SIG-M5 (cell line): ENCODE measurements at places on chromosomes 12 and 14.

- no peak for DNase-seq
Observed at GRCh38 chr14:90193925-90194324, 62.4 kb upstream of the PSMC1 start.

DNA sequence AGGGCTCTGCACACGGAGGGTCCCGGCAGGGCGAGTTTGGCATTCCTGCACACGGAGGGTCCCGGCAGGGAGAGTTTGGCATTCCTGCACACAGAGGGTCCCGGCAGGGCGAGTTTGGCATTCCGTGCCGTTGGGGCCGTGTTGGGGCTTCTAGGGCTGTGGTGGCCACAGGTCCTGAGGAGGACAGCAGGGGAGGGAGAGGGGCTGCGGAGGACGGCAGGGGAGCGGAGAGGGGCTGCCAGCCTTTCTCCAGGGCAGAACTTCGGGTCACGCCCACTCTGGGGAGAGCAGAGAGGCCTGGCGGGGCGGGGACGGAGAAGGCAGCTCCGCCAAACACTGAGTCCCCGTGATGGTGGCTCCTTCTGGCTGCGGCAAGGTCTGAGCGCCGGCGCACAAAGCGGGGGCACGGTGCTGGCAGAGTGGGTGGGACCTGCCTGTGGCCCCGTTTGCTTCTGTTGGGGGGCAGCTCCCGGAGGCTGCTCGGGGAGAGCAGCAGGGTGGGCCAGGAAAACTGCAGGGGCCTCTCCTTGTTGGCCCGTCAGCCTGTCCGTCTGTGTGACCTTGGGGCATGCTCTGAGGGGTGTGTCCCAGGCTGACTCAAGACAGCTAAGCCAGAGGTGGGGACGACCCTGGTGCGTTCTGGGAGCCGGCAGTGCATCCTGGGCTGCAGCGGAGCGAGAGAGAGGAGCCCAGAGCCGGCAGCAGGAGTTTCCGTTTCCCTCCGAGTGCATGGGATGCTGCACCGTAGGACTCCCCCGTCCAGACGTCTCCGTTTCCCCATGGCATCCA, 60.2 kb downstream of the LRCOL1 start:
- no peak for DNase-seq

DNA sequence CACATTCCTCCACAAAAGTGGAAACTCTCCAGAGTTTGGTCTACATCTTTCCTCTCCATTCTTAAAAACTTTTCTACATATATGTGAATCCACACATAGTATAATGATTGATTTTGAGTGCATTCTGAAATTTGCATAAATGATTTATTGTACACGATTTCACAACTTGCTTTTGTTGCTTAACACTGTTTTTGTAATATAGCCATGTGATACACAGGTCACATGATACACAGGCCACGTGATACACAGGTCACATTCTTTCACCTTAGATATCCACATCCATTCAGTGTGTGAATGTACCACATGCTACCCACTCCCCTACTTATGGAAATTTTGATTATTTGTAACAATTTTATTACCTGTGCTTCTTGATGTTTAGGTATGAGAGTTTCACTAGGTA, 319.1 kb downstream of the ZFP36L1 start:
- no peak for DNase-seq

DNA sequence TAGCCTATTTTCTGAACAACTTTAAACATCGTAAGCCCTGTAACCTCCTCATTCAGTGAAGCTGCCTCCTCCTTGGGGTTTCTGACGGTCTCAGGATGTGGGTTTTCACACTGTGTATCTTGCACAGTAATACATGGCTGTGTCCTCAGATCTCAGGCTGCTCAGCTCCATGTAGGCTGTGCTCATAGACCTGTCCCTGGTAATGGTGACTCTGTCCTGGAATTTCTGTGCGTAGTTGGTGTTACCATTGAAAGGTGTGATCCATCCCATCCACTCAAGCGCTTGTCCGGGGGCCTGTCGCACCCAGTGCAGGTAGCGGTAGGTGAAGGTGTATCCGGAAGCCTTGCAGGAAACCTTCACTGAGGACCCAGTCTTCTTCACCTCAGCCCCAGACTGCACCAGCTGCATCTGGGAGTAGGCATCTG, 980.5 kb downstream of the TMEM121 start:
- no peak for DNase-seq

- no peak for DNase-seq
Observed at GRCh38 chr12:21451529-21451928, 14.1 kb downstream of the PYROXD1 start.

GRCh38 chr12:23222801-23223200, 597.8 kb downstream of the ETNK1 start:
- DNase-seq: no peak

DNA sequence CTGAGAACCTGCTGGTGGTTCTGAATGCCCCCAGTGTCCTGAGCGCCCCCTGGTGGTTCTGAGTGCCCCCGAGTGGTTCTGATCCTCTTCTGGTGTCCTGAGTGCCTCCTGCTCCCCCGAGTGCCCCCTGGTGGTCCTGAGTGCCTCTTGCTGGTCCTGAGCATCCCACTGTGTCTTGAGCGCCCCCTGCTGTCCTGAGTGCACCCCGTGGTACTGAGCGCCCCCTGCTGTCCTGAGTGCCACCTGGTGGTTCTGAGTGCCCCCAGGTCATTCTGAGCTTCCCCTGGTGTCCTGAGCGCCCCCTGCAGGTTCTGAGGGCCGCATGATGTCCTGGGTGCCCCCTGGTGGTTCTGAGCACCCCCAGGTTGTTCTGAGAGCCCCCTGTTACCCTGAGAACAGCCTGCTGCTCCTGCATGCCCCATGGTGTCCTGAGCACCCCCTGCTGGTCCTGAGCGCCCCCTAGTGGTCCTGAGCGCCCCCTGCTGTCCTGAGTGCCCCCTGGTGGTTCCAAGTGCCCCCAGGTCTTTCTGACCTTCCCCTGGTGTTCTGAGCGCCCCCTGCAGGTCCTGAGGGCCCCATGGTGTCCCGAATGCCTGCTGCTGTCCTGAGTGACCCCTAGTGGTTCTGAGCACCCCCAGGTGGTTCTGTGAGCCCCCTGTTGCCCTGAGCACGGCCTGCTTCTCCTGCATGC, 1165.4 kb downstream of the TMEM121 start:
- no peak for DNase-seq

GRCh38 chr12:52395761-52396434, 10.2 kb downstream of the KRT82 start:
- DNase-seq: no peak

- DNase-seq: no peak
Observed at GRCh38 chr12:71626098-71626497, 37.5 kb downstream of the ZFC3H1 start.

GRCh38 chr14:52553671-52554575, 1.3 kb downstream of the GPR137C start:
- DNase-seq: no peak

DNA sequence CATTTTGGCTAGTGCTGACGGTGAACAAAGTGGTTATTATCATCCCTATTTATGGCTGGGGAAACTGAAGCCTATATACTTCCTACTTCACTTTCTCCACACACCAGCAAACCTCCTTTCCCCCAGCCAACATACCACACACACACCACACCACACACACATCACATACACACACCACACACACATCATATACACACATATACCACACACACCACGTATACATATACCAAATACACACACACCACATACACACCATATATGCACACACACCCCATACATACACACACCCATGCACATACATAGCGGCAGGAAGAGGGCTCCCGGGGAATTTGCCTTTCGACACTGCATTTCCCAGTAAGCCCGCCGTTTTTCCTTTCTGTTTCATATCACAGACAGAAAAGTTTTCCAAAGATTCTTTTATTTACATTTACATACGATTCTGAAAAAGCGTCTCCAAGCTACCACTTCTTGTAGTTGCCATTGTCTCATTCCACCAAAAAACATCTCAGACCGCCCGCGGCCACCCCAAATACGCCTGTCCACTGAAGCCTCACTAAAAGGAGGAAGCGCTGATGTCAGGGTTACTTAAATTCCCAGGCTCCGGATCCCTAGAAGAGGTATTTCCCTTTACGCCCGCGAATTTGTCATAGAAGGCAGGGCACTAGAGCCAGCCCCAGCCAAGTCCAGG, 823 bp upstream of the RAB5B start:
- no peak for DNase-seq

DNA sequence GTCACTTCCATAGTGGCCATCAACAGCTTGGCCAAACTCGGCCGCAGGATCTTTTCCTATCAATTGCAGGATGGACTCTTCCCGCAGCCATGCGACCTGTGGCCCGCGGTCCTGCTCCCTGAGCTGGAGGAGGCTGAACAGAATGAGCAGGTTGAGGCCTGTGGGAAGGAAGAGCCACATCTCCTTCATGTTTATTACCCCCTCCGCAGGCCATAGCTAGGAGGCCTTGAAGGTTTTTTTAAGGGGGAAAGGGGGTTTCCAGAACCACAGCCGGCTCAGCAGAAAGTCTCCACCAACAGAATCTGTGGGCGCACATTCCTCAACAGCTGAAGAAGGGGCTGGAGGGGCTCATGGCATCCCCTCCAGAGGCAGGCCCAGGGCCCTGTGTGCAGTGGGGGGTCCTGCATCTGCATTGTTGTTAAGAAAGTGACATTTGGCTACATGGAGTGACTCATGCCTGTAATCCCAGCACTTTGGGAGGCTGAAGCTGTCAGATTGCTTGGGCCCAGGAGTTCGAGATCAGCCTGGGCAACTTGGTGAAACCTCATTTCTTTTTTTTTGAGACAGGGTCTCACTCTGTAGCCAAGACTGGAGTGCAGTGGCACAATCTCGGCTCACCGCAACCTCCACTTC, 25.2 kb upstream of the PPP1R13B start:
- no peak for DNase-seq

GRCh38 chr12:85466890-85467289, 186.9 kb downstream of the ALX1 start:
- no peak for DNase-seq

DNA sequence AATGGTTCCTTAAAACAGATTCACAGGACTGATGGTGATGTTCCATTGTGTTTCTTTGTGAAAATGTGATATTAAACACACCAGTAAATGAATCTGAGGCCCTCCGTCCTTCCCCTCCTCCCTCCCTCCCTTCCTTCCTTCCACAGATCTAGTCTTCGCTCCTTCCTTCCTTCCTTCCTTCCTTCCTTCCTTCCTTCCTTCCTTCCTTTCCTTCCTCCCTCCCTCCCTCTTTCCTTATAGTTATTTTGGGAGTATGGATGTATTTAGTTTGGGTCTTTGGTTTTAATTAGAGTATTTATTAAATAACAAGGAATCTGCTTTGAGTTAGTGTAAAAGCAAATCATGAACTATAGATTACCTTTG, 410.8 kb downstream of the PCNX1 start:
- DNase-seq: no peak

- DNase-seq: no peak
Observed at GRCh38 chr14:65277027-65277426, 135.5 kb upstream of the FUT8 start.

GRCh38 chr12:132314516-132315233, 14.7 kb downstream of the GALNT9 start:
- no peak for DNase-seq

DNA sequence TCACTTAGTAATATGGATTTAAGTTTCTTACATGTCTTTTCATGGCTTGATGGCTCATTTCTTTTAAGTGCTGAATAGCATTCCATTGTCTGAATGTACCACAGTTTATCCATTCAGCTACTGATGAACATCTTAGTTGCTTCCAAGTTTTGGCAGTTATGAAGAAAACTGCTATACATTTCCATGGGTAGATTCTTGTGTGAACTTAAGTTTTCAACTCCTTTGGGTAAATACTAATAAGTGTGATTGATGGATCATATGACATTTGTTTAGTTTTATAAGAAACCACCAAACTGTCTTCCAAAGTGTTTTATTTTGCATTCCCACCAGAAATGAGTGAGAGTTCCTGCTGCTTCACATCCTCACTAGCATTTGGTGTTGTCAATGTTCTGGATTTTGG, 119.2 kb downstream of the NAV3 start:
- DNase-seq: no peak

GRCh38 chr14:53946071-53946403, 10.6 kb downstream of the BMP4 start:
- no peak for DNase-seq
